ENCODE measurements at places on chromosomes 3 and 15.

DNA sequence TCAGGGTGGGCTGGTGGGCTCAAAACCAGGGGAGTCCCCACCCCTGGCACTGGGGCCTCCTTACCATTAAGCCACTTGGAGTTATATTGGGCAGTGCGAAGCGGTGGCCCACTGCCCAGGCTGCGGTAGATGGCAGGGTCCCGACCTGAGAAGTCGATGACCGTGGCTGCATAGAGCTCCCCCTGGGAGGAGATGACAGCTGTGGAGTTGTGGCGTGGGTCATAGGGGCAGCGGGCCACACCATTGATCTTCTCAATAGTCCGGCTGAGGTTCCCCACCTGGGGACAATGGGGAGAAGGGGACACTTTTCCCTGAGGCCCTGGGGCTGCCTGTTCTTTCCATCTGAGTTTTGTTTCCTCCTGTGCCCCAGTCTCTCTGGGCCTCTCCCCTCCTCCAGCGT is 99.8 kb downstream of the SEMA5B start:
- DNase-seq, result no peak

DNA sequence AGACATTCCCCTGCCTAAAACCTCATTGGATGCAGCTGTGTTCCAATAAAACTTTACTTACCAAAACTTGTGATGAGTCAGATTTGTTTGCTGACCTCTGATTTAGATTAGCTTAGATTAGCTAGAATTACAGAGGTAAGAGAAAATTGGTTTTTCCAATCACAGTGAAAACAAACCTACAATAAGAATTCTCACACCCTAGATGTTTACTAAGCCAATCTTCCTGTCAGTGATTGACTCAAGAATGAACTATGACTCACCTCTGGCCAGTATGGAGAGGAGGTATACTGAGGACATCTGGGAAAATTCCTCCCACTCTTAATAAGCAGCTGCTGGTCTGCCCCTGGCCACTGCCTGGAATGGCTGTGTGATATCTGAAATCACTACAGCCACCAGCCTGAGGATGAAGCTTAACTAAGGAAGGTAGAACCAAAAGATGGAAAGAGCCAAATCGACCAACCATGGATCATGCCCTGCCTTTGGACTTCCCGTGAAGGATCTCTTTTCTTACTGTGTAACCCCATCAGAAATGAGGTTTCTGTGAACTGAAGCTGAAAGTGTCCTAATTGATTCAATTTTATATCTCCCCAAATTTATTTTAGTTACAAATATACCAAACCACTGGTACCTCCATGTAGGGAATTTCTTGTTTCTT is 19.0 kb upstream of the GHSR start:
- DNase-seq, result no peak

DNA sequence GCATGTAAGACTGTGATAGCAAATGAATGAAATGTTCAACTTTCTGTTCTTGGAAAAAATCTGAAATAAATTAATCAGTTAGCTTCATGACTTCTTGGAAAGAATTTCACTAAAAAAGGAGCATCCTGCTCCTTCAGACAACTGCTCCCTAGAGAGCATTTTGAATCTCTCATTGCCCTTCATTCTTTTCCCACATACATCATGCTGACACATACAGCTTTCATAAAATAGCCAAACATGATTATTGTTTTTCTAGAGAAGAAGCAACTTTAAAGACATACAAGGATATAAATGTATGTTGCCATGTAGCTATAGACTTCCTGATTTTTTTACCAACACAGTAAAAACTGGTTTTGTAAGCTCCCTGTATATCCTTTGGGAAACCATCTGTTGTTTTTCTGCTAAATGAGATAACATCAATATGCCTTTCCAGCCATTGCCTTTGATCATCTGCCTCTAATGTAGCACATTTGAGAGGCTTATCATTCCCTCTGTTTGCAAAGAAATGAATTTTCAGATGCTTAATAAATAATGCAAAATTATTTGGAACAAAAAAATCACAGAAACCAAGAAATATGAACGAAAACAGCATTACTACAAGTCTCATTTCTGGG is 248.2 kb upstream of the GPR149 start:
- no peak for DNase-seq

- DNase-seq, result no peak
These were observed 3.1 kb downstream of the MYRIP start for GRCh38 chr3:39812537-39812936.

GRCh38 chr3:182078316-182078715 is 366.6 kb downstream of the SOX2 start:
- no peak for DNase-seq

DNA sequence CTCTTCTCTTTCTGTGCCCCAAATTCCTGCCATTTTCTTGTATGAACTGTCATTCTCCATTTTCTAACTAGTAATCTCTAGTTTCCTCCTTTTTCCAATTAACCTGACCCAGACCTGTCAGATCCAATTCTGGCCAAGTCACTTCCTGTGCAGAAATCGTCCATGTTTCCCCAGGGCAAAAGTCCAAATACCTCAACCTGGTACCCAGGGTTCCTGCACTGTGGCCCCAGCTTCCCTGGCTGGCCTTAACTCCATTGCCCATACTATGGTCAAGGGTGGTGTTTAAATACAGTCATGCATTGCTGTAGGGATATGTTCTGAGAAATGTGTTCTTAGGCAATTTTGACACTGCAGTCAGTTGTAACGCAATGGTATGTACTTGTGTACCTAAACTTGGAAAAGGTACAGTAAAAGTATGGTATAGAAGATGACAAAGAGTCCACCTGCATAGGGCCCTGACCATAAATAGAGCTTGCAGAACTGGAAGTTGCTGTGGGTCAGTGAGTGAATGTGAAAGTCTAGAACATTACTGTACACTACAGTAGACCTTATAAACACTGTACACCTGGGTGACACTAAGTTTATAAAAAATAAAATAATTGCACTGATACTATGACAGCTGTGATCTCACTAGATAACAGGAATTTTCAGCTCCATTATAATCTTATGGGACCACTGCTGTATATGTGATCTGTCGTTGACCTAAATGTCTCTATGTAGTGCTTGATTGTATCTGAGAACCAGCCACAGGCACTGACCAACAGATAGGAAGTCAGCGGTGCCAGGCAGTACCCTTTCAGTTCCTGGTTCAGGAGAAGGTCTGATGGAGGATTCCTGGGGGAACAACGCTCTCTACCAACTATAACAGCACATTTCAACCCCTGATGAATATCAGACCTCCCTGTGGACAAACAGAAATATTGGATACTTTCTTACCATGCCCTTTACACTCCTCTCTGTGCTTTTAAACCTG is 336.1 kb upstream of the PROK2 start:
- no peak for DNase-seq

DNA sequence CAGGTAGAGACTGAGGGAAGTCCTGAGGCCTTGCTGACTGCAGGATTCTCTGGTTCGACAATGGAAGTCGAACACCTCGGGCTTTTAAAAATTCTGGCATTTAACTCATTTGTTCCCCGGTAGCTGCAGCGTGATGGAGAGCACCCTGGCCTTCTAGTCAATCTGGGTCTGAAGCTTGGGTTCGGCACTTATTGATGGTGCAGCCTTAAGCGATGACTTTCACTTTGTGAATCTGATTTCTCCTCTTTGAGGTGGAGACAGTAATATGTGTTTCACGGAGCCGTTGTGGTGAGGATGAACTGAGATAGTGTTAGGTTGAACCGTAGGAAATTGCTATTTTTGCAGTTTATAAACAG is 621 bp upstream of the PARP6 start:
- no peak for DNase-seq

DNA sequence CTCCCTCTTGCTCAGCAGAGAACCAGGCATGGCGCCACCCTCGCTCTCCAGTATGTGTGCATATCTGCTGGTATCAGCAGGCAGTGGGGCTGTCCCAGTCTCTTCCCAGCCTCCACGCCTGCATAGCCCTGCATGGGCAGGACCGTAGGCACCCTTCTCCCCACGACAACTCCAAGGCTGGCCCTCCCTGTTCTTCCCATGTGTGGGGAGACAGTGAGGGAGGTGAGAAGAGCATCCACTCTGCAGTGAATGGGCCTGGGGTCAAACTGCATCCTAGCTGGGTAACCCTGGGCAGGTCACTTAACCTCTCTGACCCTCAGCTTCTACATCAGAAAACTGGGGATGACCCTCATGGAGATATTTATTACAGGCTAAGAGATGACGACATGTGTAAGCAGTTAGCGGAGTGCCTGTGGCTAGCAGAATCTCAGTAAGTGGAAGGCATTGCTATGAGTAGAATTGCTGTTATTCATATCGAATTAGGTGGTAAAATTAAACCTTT is 13.3 kb upstream of the SSUH2 start:
- no peak for DNase-seq

- DNase-seq, result no peak
These were observed 18.1 kb upstream of the MUC4 start for GRCh38 chr3:195829897-195830254.

DNA sequence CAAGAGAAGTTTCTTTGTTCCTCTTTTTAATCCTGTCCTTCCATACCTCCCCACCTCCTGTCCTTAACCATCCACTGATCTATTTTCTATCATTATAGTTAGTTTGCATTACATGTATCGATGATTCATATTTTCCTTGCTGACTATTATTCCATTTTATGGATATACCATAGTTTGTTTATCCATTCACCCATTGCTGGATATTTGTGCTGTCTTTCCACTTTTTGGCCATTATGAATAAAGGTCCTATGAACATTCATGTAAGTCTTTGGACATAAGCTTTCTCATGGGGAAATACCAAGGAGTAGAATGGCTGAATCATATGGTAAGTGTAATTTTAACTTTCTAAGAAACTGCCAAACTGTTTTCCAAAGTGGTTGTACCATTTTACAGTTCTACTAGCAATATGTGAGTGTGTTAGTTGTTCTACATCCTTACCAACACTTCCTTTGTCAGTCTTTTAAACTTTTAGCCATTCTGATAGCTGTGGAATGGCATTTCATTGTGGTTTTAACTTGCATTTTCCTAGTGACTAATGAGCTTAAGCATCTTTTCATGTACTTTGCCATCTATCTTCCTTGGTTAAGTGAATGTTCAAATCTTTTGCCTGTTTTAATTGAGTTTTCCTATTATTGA is 11.7 kb downstream of the ATP6V1A start:
- no peak for DNase-seq

DNA sequence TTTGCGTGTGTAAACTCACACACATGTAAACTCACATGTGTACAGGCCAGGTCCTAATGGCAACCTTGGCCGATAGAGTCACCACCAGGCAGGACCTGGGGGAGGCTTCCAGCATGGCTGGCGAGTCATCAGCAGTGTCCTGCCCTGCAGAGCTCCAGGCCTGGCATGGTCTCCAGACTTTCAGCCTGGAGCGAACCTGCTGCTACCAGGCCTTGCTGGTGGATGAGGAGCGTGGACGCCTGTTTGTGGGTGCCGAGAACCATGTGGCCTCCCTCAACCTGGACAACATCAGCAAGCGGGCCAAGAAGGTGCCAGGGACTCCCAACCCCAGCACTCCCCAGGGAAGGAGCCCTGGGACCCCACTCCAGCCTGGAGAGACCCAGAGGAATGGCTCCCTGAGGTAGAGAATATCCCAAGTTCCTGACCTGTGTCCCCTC is 1.0 kb downstream of the SEMA3B start:
- DNase-seq, result no peak

DNA sequence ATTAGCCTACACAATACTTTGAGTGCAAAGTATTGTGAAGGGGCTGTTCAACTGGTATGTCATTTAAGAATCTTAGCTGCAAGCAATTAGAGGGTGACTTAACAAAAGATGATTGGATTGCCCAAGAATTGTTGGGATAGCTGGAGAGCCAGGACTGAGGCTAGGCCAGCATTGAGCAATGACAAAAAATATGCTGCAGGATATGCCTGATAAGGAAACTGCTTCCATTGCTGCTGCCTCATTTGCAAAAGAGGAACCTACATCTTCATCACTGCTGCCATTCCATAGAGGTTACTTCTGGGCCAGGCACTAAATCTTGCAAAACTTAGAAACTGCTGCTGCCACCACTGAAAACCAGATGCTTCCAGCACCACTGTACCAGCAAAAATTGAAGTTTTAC is 108.0 kb upstream of the TBC1D5 start:
- no peak for DNase-seq

DNA sequence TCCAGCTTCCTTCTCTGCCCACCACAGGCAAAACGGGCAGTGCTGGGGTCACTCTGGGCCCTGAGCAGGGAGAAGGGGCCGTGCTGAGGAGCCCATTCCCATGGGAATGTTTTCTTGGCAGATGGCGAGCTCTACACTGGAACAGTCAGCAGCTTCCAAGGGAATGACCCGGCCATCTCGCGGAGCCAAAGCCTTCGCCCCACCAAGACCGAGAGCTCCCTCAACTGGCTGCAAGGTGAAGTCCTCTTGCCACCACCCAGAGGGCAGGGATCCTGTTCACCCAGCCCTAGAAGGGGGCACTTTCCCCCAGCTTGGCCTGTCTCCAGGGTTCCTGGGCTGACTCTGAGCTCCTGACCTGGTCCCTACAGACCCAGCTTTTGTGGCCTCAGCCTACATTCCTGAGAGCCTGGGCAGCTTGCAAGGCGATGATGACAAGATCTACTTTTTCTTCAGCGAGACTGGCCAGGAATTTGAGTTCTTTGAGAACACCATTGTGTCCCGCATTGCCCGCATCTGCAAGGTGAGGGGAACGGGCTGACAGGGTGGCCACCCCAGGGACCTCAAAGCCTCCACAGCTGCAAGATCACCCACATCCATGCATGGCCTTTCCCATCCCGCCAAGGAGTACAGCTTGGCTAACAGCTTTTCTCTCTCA is 12.4 kb downstream of the CIB1 start:
- no peak for DNase-seq

DNA sequence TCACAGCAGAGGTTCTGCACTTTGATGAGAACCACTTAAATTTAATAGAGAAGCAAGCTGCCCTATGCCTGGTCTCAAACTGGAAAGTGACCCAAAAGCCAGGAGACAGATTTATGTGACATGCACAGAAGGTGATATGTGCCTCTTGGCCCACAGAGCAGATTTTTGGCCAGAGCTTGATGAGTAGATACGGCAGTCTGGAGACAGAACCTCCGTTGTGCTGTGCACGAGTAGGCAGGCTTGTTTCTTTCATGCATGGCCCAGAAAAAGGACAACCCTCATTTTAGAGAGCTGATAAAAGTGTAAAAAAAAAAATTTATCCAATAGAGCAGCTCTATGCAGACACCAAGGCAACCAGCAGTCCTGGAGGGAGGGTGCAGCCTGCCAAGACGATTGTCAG is 423.1 kb downstream of the CNTN6 start:
- DNase-seq, result no peak

DNA sequence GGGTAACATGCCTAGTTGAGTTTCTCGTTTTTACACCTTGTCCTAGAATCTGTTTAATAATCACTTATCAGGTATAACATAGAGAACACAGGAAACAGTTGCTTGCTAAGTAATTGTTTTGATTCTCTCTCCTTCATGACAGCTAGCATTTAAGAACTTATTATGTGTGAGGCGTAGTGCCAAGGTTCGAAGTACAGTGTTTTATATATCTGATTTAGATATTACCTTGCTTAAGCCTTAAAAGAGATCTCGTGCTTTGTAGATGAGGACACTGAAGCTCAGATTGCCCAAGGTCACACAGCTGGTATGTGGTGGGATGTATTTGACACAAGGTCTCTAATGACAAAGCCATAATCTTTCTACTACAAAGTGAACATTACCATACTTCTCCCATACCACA is 29.0 kb upstream of the IFT57 start:
- DNase-seq, result no peak

Data from left forelimb (tissue), 1 donor.